Suprapubic skin (tissue), 4 donors: ENCODE measurements at places on chromosomes 6 and 20. TPM values are rescaled to one million over a fixed set of nuclear protein-coding genes. Genes with fewer than 3 reads are reported as not detected.

DNA sequence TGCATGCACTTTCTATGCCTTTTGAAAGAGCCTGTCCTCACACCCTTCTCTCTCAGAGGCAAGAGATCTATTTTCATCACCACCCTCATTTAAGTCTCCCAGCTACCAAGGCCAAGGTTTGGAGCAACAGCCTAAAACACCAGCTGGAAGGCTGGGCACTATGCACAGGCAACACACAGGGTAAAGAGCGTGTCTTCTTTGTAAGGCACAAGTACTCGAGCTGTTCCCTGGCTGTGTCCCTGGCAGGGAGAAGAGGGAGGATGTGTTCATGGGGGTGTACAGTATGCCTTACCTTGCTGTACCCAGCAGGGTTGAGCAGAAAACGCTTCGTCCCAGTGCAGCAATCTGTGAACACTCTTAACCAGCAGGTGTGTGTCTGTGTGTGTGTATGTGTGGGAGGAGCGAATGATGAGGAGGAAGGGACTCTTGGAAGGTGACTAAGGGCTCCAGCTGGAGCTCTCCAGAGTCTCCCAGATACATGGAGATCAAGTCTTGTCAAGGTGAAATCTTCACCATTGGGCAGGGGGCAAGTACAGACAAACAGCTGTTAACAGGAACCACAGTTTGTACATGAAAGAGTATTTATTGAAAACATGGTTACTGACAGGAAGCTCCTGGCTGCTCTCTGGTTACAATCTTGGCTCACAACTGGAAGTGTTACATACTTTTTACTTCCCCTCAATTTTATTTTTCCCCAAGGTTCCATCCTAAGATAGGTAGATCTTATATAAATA, 40.8 kb downstream of the ELMO2 start:
- H3K36me3 ChIP-seq = peaks cover 49% of the 10 kb centered on the region
- no peaks in the 10 kb centered on the region for H3K27me3 ChIP-seq
- DNase-seq = no peak
- H3K4me1 ChIP-seq = peaks cover 48% of the 10 kb centered on the region
- no peak overlapping the region for H3K27ac ChIP-seq
- H3K4me3 ChIP-seq = peak overlapping the region; percentile 95

DNA sequence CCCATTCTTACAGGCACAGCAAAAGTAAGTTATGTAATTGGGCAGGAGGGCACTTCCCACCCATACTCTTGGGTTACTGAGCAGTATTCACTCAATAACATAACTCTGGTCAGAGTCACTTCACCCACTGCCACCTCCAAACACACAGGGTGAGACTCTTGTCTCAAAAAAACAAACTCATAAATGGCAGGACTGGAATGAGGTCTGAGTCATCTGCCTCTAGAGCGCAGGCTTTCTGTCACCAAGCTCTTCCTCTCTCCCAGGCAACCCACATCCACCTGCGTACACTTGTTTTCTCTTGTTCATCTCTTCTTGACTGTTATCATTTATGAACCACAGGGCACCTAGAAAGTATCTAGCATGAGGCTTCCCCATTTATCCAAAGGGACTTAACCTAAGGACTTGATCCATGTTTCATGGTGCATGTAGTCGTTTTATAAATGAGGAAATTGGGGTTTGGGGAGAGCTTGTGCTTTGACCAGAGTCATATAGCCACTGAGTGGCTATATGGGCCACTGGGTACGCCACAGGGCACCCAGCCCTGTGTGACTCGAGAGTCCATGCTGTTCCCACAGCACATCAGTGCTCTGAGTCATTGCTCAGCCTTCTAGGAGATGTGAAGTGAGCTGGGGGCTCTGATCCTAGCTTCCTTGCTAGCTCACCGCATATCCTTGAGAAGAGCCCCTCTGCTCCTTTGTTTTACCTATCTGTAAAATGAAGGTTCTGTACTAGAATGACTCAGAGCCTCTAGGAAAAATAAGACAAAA, 22.4 kb downstream of the C20orf173 start:
- no peaks in the 10 kb centered on the region for H3K27me3 ChIP-seq
- DNase-seq = no peak
- no peaks in the 10 kb centered on the region for H3K4me1 ChIP-seq
- H3K27ac ChIP-seq = no peak overlapping the region

The SRMS gene
- total RNA-seq = not detected

GRCh38 chr6:83735461-83735860, 26.6 kb upstream of the SNAP91 start:
- H3K4me3 ChIP-seq = no peak overlapping the region
- DNase-seq = no peak
- no peak overlapping the region for H3K27ac ChIP-seq
- no peaks in the 10 kb centered on the region for H3K4me1 ChIP-seq

DNA sequence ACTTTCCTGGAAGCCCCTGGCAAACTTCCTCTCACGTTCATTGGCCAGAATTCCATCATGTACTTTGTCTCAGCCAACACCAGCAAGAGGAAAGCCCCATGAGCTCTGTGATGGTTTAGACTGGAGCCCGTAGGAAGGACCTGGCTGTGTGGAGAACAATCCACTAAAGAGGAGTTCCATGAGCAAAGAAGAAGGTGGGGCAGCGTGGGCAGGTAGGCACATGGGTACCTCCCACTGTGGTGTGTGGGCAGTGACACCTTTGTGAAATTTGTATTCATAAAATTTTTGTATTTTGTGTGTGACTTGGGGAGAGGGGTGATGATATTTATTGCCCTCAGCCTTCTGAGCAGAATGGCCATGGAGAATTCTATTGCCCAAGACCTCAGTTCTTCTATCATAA, 89.5 kb upstream of the SCP2D1 start:
- DNase-seq = no peak
- H3K4me1 ChIP-seq = peaks cover 3% of the 10 kb centered on the region
- no peaks in the 10 kb centered on the region for H3K36me3 ChIP-seq
- no peaks in the 10 kb centered on the region for H3K27me3 ChIP-seq
- H3K27ac ChIP-seq = no peak overlapping the region
- H3K4me3 ChIP-seq = no peak overlapping the region

GRCh38 chr6:74249658-74250057, 553.7 kb downstream of the CD109 start:
- H3K27me3 ChIP-seq = no peaks in the 10 kb centered on the region
- no peak for DNase-seq
- no peaks in the 10 kb centered on the region for H3K36me3 ChIP-seq
- no peaks in the 10 kb centered on the region for H3K4me1 ChIP-seq

DNA sequence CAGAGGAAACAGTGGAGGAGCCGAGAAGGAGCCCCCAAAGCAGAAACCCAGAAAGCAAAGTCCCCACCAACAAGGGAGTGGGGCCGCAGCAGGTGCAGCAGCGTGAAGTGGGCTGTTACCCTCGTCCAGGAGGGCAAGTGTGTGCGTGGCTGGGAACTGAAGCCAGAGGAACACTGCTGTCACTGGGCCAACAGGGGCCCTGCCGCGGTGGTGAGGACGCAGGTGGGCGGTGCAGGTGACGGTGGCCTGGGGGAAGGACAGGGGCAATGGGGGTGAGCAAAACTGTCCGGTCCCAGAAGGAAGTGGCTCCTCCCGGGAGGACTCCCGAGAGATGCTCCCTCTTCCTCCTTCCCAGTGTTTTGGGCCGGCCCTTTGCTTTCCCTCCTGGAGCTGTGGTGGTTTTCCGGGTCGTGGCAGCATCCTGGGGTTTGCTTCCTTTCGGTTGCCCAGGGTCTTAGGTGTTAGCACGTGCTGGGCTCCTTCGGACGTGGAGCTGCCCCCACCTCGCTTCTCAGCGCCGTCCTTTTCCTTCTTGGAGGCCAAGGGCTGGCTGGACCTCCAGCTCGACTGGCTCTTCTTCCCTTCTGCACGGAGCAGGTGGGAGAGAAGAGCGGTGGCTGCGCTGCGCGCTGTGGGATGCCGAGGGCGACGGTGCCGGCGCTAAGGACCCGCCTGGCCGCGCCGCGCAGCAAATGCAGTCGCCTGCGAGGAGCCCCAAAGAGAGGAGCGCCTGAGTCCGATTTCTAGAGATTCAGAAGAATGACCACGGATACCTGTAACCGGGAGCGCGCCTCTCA, 62.7 kb upstream of the SLC2A12 start:
- no peak overlapping the region for H3K27ac ChIP-seq
- DNase-seq = no peak
- no peaks in the 10 kb centered on the region for H3K36me3 ChIP-seq
- H3K4me1 ChIP-seq = no peaks in the 10 kb centered on the region
- peaks cover 14% of the 10 kb centered on the region for H3K27me3 ChIP-seq

The TNNC2 gene
- 1.6 TPM for total RNA-seq

The RRP36 gene
- 66.6 TPM for total RNA-seq

The FGD2 gene
- 2.6 TPM for total RNA-seq

GRCh38 chr20:52959125-52959524, 13.0 kb upstream of the TSHZ2 start:
- H3K36me3 ChIP-seq = no peaks in the 10 kb centered on the region
- H3K27ac ChIP-seq = no peak overlapping the region
- H3K27me3 ChIP-seq = no peaks in the 10 kb centered on the region

- no peak for DNase-seq
- peaks cover 4% of the 10 kb centered on the region for H3K36me3 ChIP-seq
- H3K27ac ChIP-seq = no peak overlapping the region
- no peaks in the 10 kb centered on the region for H3K27me3 ChIP-seq
Observed at GRCh38 chr20:35893942-35894341, 60.4 kb downstream of the SCAND1 start.

The RBBP8NL gene
- 4.0 TPM for total RNA-seq

- H3K4me1 ChIP-seq = peaks cover 56% of the 10 kb centered on the region
- no peak overlapping the region for H3K27ac ChIP-seq
- no peaks in the 10 kb centered on the region for H3K36me3 ChIP-seq
- H3K4me3 ChIP-seq = no peak overlapping the region
- no peak for DNase-seq
- H3K27me3 ChIP-seq = no peaks in the 10 kb centered on the region
Observed at GRCh38 chr6:6721606-6722005, 133.1 kb downstream of the LY86 start.

DNA sequence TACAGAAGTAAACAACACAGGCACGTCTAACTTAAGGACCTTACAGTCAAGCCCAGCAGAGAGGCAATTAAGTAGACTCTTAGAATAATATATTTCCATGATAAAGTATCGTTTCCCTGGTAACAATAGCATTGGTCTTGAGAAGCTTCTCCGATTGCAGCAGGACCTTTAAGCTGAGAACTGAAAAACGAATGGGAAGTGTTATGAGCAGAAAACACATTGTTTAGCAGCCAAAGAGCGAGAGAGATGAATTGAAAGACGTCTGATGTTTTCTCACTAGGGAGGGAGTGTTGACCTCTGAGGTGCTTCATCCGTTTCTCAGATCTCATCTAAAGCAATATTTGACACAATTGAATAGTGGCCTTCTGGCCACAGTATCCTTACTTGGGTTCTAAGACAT, 855 bp downstream of the BYSL start:
- H3K36me3 ChIP-seq = peaks cover 11% of the 10 kb centered on the region
- H3K27me3 ChIP-seq = no peaks in the 10 kb centered on the region
- no peak for DNase-seq
- peaks cover 51% of the 10 kb centered on the region for H3K4me1 ChIP-seq

DNA sequence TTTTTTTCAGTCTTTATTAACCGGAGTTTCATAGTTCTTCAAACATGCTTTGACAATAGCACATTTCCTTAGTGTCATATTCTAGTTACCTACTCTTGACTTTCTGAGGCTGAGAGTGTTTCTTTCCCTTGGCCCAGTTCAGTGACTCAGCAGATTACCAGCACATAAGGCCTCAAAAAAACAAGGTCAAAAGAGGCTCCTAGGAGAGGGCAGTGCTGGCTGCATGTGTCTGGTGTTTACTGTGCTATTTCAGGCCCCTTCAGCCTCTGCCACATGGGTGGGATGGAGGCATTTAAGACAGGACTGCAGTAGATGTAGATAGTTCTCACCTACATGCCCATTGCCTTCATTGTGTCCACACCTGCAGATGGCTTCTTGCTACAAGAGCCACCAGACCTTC, 198.2 kb upstream of the SSTR4 start:
- no peaks in the 10 kb centered on the region for H3K27me3 ChIP-seq
- no peak overlapping the region for H3K4me3 ChIP-seq
- H3K4me1 ChIP-seq = no peaks in the 10 kb centered on the region
- H3K27ac ChIP-seq = no peak overlapping the region

DNA sequence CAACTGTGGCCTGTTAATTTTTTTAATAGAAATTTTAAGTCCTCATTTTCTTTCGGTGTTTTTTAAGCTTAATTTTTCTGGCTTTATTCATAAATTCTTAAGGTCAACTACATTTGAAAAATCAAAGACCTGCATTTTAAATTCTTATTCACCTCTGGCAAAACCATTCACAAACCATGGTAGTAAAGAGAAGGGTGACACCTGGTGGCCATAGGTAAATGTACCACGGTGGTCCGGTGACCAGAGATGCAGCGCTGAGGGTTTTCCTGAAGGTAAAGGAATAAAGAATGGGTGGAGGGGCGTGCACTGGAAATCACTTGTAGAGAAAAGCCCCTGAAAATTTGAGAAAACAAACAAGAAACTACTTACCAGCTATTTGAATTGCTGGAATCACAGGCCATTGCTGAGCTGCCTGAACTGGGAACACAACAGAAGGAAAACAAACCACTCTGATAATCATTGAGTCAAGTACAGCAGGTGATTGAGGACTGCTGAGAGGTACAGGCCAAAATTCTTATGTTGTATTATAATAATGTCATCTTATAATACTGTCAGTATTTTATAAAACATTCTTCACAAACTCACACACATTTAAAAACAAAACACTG, 10.1 kb downstream of the HFE start:
- DNase-seq = no peak
- H3K4me1 ChIP-seq = no peaks in the 10 kb centered on the region
- no peak overlapping the region for H3K27ac ChIP-seq

GRCh38 chr6:41602422-41602743, 35.9 kb upstream of the MDFI start:
- peaks cover 9% of the 10 kb centered on the region for H3K4me1 ChIP-seq
- peaks cover 25% of the 10 kb centered on the region for H3K36me3 ChIP-seq
- H3K27me3 ChIP-seq = peaks cover 2% of the 10 kb centered on the region
- DNase-seq = peak; percentile 54
- no peak overlapping the region for H3K4me3 ChIP-seq

DNA sequence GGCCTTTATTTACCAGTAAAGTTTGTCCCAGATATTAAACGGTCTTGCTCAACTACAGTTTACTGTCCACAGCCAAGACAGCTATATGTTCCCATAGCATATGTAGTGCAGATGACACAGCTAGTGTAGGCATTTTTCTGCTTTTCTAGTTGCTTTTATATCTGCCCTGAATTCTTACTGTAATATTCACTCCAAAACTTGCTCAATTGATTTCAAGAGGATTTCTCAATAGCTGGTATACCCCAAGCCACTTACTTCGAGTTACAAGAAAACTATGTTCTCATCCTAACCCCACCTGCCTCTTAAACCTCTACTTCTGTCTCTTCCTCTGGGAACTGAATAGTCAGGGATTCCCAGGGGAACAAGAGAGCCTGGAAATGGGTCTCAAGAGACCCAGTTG, 18.9 kb upstream of the ROS1 start:
- H3K27ac ChIP-seq = no peak overlapping the region
- DNase-seq = no peak
- peaks cover 7% of the 10 kb centered on the region for H3K27me3 ChIP-seq
- H3K4me1 ChIP-seq = peaks cover 4% of the 10 kb centered on the region
- no peak overlapping the region for H3K4me3 ChIP-seq

The CAGE1 gene
- not detected for total RNA-seq

- H3K36me3 ChIP-seq = peaks cover 33% of the 10 kb centered on the region
- no peak for DNase-seq
- H3K4me1 ChIP-seq = peaks cover 38% of the 10 kb centered on the region
- no peaks in the 10 kb centered on the region for H3K27me3 ChIP-seq
- H3K4me3 ChIP-seq = peak overlapping the region; percentile 90
Observed at GRCh38 chr6:32854376-32855178, 585 bp downstream of the PSMB9 start.

GRCh38 chr6:149305372-149305771, 12.1 kb upstream of the TAB2 start:
- no peaks in the 10 kb centered on the region for H3K27me3 ChIP-seq
- no peak overlapping the region for H3K27ac ChIP-seq
- no peak overlapping the region for H3K4me3 ChIP-seq
- DNase-seq = no peak

The DOK5 gene
- total RNA-seq = 1.2 TPM
